Glutamatergic neuron (in vitro differentiated cells): ENCODE measurements at places on chromosomes 3 and 15.

GRCh38 chr3:50912746-50913145 lies 238.0 kb downstream of the DOCK3 start:
- no peak for DNase-seq

DNA sequence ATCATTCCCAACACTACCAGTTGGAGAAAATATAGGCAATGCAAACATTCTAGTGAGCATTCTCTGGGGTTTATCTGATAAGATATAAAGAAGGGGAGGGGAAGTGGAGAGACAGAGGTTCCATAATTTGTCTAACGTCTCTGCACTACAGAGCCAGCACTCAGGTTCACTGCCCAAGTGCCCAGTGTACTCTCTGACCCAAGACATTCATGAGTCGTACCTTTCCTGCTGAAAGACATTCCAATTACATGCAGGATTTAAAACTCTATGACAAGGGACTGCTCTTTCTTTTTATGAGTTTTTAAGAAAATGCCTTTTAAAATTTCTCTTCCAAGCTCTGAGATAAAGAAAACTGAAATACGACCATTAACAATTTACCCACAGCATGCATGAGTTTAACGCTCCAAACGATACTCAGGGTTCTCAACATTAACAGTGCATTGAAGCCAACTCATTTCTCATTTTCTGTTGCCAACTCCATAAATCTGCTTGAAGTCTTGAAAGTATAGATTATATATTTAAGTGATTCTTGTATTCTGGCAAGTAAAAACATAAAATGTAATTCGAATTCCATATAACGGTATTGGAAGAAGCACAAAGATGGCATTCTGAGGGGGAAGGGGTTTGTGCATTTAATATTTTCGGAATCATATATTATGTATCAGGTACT lies 193.4 kb downstream of the SUCLG2 start:
- DNase-seq: no peak

DNA sequence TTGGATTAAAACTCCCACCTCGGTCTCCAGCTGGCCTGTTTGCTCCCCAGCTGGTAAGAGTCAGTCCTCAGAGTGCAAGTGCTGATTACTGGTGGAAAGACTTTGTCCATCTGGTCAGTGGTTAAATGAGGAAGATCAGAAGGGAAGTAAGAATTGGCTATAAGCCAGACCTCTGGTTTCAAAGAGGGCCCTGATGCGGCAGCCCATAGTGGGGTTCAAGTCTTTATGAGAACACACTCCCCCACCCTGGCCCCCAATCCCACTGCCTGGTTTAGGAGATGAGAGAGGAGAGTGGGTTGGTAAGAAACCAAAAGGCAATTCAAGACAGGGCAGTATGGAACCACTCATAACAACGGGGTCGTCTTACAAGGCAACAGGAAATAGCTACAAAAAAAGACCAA lies 65.0 kb downstream of the FRMD4B start:
- DNase-seq: no peak

DNA sequence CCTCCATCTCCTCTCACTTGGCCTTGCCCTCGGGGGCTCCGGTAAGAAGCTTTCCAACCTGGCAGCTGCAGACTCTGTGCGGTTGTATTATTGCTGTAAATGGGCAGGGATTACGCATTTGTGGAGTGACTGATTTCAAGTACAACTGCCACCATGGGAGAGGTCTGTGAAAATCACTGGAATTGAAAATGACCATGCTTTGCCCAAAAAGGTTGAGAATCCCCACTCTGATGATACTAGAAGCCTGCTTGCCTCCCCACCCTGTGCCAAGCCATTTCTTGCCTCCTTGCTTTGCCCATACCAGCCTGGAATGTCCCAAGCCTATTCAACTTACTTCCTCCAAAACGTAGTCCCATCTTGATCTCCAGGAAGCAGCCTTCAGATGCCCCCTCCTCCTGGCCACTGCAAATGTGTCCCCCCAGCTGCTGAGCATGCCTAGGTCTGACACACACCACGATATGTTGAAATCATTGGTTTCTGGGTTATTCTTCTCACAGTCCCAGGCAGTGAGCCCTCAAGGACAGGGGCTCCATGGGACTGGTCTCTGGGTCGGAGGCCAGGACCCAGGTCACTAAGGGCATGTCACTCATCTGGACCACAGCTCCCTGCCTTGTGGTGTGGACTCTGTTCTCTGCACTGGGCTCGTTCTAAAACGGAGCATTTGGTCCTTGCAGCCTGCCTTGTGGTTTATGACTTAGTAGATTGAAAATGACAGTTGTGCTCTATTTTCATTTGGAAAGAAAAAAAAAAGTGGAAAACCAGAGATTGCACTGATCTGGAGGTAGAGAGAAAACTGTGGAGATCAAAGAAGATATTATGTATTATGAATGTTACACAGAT lies 42.9 kb downstream of the SMAD3 start:
- no peak for DNase-seq

GRCh38 chr15:29903785-29904464 lies 81.7 kb upstream of the TJP1 start:
- DNase-seq: no peak
